ENCODE measurements at places on chromosomes 16 and 17.

DNA sequence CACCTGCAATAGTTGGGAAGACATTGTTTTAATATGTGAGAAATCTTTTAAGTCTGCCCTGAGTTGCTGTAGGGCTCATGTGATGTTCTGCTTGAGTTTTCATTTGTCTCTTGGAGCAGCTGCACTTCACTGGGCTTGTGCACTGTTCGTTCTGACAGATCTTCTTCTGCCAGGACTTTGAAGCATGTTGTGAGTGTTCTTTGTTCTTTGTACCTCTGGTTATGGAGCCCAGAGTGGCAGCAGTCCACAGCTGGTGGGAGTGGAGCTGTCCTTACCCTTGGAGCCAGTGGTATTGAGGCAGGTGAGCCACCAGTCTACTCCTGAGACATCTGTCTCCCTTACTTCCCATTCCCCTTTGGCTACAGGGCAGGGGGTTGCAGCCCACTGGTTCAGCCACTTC is 64.6 kb downstream of the GNAO1 start:
- no peak for DNase-seq

GRCh38 chr16:67963292-67963661 is 5.2 kb downstream of the SLC12A4 start:
- DNase-seq: no peak

DNA sequence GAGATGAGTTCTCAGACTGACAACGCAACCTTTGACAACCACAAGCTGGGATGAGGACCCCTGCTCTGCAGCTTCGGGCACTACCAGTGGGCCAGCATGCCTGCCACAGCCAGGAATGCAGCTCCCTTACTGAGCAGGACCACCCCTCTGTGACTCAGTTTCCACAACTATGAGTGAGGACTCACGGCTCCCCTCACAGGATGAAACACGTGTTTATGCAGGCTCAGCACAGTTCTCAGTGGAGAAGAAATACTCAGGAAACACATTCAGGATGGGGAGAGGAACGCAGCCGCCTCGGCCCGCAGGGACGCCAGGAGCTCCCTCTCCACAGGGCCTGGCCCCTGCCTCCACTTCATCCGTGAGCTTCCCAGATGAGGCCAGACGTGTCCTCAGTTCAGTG is 14.1 kb downstream of the DNASE1 start:
- DNase-seq: no peak

DNA sequence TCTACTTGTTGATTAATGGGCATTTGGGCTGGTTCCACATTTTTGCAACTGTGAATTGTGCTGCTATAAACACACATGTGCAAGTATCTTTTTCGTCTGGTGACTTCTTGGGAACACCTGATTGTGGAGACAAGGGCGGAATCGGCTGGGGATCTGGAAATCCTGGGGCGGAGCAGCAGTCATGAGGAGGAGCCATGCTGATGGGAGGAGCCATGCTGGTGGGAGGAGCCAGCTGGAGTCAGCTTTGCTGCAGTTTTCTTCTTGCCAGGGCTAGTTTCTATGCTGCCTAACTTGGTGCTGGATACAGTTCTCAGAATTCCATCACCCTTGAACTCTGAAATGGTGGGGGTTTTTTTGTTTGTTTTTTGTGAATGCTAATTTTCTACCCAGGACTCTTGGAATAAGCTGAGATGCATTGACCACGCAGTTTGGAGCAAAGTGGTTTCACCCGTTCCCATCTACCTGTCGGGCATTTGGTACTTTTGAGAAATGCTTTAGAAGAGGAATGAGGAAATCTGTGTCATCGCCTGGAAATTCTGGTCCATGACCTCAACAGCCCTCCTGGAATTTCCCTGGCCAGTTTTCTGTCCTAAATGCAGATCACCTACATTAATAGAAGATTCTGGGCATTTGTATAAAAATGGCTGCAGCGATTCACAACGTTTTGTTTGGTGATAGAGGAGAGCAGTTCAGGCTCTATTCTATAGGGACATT is 217.4 kb upstream of the ZFHX3 start:
- no peak for DNase-seq
